ENCODE measurements at places on chromosomes 12 and 14. TPM values are rescaled to one million over a fixed set of nuclear protein-coding genes. Genes with fewer than 3 reads are reported as not detected.

Gene PFDN5
- 965 TPM for polyA plus RNA-seq

Gene NINJ2
- 0.32 TPM for polyA plus RNA-seq

Gene GSG1
- 0.26 TPM for polyA plus RNA-seq

Gene NRXN3
- polyA plus RNA-seq: 7.0 TPM
